Placental pericyte (primary cell): ENCODE measurements at places on chromosomes 16 and 17. TPM values are rescaled to one million over a fixed set of nuclear protein-coding genes. Genes with fewer than 3 reads are reported as not detected.

LGALS3BP gene
- total RNA-seq = 285 and 680 TPM in 2 replicates

CCL1 gene
- total RNA-seq = not detected in 2 replicates

ABCA9 gene
- 2.0 TPM in 2 replicates for total RNA-seq

GPR179 gene
- under 0.01 TPM in 1 of 2 replicates, not detected in the other for total RNA-seq

ZKSCAN2 gene
- 6.3 and 7.4 TPM in 2 replicates for total RNA-seq
